LHCN-M2 (cell line): ENCODE measurements at places on chromosomes 4 and X.

DNA sequence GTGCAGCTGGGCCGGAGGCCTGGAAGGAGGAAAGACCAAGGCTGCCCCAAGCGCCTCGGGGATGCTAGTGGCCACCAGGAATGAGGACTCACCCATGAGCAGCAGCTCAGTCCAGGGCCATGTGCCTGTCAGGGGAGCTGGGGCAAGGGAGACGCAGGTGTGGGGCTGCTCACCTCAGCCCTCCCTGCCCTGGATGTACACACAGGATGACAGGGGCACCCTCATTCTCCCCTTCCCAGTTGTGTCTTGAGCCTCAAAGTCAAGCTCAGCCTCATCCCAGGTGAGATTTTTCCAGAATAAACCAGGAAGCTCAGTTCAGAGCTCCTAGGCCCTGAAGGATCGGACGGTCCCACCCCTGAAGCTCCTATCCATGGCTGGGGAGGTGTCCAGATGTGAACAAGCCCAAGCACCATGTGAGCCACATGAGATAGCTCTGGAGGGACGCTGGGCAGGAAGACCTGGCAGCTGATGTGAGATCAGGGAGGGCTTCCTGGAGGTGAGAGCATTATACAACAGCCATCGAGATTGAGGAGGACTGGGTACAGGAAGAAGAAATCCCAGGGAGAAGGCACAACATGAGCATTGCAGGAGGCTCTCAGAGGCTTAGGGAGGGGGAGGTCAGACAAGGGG lies 23.0 kb downstream of the HTRA3 start:
- no peak for DNase-seq

DNA sequence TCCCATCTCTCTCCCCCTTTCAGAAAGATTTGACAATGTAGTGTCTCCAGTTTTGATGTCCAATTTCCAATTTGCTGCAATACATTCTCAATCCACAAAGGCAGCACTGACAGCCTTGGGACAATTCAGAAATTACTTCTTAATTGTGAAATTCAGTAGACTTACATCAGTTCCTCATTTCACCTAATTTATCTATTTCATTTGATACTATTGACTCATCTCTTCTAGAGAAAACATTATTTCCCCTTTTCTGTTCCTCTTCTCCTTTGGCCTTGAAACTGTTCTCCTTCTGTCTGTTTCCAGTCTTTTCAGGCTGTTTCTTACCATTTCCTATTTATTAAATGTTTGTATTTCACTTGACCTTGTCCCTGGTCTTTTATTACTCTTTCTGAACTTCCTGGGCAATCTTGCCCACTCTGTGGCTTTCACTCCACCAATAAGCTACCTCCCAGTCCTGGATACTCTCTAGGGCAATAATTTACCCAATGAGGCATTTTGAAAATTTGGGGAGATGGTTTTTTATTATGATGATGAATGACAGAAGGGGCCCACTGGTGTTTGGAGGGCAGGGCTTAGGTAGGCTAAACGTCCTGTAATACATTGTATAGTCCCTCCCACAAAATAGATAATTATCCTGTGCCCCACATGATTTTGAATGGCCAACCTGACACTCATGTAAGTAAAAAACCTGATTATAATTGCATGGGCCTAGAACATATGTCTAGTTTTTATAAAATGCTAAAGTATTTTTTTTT lies 498.0 kb upstream of the BOD1L1 start:
- DNase-seq, result no peak

- DNase-seq, result no peak
Observed at GRCh38 chr4:12583275-12583674, 900.9 kb downstream of the RAB28 start.

- DNase-seq, result peak; percentile 17
Observed at GRCh38 chr4:10403633-10404445, 53.4 kb downstream of the ZNF518B start.

GRCh38 chrX:55796496-55796895 lies 78.9 kb downstream of the RRAGB start:
- no peak for DNase-seq

GRCh38 chrX:30733852-30734660 lies 80.8 kb downstream of the GK start:
- DNase-seq, result no peak

DNA sequence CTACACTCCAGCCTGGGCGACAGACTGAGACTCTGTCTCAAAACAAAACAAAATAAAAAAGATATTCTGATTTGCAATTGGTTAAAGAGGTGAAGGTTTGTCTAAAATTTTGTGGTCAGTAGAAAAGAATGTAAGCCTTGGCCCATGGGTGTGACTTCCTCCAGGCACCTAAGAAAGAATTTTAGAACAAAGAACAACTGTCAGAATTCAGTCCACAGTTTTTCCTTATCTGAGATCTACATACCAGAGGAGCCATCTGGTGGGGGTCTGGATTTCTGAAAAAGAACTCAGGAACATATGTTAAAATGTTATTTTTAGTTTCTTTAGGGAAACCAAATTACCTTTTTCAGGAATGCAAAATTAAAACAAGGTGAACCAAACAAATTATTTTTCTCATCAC lies 434.1 kb downstream of the ANKRD50 start:
- DNase-seq, result peak; percentile 6

DNA sequence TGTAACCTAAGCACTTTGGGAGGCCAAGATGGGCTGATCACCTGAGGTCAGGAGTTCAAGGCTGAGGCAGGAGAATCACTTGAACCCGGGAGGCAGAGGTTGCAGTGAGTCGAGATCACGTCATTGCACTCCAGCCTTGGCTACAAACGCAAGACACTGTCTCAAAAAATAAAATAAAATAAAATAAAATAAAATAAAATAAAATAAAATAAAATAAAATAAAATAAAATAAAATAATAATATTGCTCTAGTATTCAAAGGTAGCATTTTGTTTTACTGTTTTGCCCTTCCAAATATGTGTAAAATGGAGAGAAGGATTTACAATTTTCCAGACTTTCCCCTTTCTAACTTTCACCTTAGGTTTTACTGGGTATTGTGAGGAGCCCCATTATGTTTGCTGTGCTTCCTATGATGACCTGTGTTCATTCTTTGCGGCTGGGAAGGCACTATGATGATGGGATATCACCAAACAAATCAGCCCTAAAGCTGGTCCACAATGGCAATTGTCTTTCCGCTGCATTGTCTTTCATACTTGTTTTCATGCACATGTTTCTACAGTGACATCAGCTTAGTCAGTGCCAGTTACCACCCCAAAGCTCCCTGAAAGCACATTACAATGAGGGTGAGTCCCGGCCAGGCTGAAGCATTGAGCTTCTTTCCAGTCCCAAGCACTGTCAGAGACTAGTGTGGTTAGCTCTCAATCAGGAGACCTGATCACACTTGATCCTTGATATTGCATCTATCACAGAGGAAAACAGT lies 50.8 kb downstream of the DTHD1 start:
- DNase-seq, result no peak

- DNase-seq, result no peak
Observed at GRCh38 chrX:132331000-132331399, 111.8 kb upstream of the RAP2C start.

DNA sequence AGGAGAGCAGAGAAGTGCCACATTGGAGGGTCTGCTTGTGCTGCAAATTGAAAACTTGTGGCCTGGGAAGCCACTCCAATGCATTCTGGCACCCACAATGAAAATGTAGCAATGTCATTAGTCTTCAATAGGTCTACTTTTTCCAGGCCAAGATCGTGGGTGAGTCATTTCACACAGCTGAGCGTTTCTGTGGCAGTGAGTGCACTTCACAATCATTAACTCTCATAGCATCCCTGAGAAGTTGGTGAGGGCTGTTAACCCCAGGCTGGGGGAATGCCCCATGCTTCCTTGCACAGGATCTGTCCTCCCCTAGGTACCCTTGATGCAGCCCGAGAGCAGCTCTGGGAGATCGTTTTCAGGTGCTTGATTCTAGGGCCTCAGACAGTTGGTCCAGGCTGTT lies 196.8 kb upstream of the ATP6AP2 start:
- DNase-seq, result no peak

DNA sequence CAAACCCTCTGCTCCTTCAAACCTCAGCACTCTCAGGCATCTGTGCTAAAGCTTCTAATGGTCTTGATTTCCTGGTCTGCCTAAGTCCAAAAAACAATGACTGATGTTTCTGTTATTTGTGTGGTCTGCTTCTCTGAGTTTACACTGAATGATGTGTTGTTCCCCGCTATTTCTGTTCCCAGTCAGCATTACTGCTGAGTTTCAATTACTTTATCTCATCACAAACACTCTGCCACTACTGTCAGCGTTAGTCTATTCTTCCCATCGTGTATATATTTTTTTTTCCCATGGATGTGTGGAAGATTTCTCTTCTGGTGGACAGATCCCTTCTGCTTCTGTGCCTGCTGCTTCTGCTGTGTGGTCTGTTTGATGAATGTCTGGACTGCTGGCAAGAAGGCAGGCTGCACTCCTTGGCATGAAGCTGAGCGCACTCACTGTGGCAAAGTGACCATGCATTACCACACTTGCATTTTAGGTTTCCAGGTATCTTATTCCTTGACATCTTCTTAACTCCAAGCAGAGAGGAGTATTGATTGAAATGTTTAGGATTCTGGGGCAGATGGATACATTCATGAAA lies 106.9 kb upstream of the PAQR3 start:
- DNase-seq, result no peak

DNA sequence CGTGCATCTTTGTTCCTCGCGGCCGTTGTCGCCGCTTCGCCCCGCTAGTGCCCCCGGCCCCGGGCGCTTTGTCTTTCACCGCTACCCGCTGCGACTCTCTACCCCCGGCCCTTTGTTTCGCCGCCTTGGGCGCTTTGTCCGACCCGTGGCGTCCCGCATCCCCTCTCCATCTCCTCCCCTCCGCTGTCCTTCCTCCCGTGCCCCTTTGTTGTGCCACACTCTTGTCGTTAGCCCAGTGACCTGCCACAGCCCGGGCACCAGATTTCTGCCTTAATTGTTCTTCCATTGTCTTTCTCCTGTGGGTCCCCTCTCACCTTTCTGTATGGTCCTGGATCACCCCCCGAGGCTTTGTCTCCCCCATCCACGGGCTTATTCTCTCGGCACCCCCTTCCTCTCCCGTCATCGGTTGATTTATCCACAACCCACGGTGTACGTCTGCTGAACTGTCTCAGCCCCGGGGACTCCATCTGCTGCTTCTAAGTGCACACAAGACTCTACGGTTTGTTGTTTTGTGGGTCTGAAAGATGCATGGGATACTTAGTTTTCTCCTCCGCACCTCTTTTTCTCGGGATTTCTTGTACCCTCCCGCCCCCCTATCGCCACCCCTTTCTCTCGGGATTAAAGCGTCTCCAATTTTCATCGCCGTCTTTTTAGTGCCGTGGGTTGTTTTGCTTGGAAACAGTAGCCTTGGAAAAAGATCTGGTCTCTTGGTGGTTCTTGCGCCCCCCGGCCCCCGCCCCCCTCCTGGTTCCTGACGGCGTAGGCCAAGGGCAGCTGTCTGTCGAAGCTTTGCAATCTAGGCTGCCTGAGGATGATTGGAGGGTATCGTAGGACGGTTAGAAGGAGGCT lies 783 bp downstream of the RBPJ start:
- peak; percentile 53 for DNase-seq

GRCh38 chr4:101790521-101791181 lies at the start of gene BANK1:
Gene BANK1, plus strand, starts transcription at chr4:101790730. Its CDS starts 151 bp downstream, at chr4:101790881.
- peak; percentile 5 for DNase-seq

GRCh38 chrX:120677004-120677652 lies 47.3 kb upstream of the C1GALT1C1 start:
- DNase-seq, result no peak

- DNase-seq, result no peak
Observed at GRCh38 chrX:155643240-155643639, 30.5 kb upstream of the TMLHE start.

DNA sequence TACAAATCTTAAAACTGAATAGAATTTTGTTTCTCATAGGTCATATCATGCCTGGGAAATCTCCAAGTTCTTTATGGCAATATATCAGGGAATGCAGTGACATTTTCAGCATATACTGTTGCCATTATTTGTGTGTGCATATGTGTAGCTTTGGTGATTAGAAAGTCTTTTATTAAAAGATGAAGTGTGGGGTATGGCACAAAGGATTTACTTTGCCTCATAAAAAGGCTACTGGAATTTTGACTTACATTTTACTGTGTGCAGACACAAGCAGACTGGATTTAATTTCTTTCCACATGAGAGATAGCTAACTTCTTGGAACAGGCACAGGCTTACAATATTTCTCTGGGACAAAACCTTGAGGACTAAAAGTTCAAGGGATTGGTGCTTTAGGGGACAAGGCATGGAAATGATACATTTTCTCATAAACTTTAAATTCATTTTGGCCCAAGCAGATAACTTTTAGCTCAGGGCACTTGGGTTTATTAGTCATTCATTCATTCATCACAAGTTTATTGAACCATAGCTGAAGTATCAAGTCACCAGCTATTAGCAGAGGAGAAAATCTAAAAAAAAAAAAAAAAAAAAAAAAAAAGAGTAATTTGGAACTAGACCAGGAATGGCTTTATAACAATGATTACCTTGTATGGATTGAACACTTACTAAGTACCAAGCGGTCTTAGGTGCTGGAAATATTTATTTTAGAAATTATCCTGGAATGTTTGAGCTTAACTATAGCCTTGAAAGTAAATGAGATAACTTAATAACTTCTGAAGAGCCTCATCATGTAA lies 191.5 kb downstream of the SLIT2 start:
- DNase-seq, result no peak

GRCh38 chr4:182973511-182973911 lies 56.3 kb upstream of the DCTD start:
- no peak for DNase-seq

DNA sequence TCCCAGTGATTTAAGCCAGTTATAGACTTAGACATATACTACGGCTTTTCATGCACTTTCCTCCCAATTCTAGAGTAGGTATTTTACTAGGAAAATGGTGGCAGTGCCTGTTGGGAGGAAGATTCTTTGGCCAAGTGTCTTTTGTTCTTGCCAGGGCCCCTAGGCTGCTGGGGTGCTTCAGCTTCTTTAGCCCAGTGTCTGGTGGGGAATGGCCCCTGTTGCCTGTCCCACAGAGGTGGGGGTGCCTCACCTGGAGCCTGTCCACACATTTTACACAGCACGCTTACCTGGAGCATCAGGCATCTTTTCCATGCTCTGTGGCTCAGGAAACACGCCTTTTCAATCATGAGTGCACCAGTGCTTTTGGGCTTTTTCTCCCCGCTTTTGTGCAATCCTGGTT lies 33.2 kb upstream of the MSANTD1 start:
- DNase-seq, result no peak

GRCh38 chr4:15042529-15043167 lies 40.4 kb downstream of the CPEB2 start:
- no peak for DNase-seq

DNA sequence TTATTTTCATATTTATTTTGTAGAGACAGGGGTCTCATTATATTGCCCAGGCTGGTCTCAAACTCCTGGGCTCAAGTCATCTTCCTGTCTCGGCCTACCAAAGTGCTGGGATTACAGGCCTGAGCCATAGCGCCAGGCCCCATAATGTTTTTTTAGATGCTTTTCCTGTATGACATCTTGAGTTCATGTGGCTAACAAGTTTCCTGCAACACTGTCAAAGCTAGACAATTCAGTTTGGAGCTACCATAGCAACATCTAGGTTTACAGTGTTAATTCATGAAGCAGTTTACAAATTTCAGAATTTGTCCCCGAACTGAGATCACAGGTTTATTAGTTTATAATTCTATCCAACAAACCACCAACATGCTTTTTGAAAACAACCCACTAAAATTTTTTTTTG lies 6.4 kb upstream of the IL13RA2 start:
- no peak for DNase-seq

GRCh38 chr4:41461780-41462307 lies 76.1 kb upstream of the LIMCH1 start:
- DNase-seq, result no peak
